ENCODE measurements at places on chromosomes 7 and 10.

GRCh38 chr7:125814100-125814499, 884.5 kb upstream of the POT1 start:
- DNase-seq, result no peak

DNA sequence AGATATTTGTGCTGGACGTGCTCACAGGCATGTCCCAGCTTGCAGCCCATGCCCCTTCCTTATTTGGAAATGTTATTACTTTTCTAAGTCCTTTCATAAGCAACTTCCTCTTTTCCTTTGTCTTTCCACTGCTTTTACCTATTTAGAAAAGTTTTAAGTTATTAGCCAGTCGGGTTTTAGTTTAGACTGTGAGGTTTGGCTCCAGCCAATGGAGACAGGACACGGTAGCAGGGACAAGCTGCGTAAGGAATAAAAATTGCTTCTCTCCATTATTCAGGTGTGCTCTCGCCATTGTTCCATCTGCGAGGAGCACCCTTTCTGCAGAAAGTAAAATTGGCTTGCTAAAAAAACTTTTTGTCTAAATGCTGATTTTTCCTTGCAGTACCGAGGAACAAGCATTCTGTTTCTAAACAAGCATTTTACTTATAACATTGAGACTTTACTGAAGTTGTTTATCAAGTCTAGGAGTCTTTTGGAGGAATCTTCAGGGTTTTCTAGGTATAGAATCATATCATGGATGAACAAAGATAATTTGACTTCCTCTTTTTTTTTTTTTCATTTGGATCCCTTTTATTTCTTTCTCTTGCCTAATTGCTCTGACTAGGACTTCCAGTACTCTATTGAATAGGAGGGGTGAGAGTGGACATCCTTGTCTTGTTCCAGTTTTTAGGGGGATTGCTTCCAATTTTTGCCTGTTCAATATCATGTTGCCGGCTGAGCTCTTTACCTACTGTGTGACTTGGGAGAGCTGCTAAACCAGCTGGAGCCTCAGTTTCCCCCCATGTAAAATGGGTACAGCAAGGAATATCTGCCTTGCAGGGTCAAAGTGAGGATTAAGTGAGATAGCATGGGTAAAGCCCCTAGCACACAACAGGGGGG, 63.8 kb downstream of the ALOX5 start:
- DNase-seq, result no peak

DNA sequence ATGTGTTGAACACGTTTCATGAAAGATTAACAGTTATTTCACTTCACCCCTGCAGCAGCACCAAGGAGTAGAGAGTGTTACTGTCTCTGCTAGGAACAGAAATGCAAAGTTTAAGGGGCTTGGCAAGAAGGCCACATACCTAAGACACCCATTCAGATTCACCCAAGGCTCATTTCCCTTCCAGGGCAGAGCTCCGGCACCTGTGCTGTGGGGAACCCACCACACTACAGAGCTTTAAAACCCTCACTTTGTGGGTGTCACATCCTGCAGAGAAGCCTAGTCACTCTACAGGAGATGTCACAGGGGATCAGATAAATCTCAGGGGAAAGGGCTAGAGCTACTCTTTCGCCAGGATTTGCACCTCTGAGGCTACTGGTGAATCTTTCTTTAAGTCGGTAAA, 176.1 kb upstream of the KLF6 start:
- DNase-seq, result no peak

DNA sequence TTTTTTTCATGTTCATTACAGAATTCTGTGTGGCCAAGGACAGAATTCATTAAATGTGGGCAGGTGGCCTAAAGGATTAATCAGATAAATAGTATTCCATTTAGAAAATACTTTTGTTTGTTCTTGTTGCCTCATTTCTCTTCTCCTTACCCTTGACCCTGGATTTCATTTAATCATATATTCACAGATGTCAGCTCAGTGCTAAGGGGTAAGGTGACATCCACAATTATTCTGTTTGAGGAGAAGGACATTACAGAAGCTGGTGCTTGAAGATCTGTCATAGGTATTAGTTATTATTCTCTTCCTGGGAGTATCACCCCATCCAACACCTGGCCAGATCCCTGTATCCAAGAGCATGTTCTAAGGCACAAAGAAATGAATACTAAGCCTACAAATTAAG, 961.1 kb downstream of the XPNPEP1 start:
- no peak for DNase-seq

DNA sequence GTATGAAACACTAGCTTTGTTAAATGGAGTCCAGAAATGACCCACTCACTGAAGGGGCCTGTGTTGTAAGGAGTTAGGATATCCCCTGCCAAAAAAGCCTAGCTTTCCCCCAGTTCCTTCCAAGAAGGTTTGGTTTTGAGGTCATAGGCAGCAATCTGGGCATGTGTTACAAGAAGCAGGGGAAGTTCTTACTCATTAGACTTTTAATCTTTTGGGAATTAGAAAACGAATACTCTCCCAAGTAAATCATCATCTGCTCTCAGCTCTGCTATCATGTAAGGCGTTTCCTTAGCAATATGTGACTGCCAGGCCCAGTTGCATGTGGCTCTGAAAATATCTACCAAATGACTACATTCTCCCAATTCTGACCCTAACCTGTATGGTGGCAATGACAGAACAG, 3.7 kb downstream of the NOD1 start:
- DNase-seq, result no peak

DNA sequence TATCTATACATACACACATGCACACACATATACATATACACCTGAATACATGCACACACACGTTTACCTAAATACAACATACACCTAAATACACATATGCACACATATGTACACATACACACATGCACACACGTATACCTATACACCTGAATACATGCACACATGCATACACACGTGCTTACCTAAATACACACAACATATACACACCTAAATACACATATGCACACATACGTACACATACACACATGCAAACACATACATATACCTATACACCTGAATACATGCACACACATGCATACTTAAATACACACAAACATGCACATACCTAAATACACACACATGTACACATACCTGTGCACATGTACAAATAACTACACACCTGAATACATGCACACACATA, 433.8 kb upstream of the FOXK1 start:
- no peak for DNase-seq
